ENCODE measurements at places on chromosomes 13 and 19.

- no peak for DNase-seq
These were observed 423.5 kb upstream of the ATXN8OS start for GRCh38 chr13:69683921-69684686.

DNA sequence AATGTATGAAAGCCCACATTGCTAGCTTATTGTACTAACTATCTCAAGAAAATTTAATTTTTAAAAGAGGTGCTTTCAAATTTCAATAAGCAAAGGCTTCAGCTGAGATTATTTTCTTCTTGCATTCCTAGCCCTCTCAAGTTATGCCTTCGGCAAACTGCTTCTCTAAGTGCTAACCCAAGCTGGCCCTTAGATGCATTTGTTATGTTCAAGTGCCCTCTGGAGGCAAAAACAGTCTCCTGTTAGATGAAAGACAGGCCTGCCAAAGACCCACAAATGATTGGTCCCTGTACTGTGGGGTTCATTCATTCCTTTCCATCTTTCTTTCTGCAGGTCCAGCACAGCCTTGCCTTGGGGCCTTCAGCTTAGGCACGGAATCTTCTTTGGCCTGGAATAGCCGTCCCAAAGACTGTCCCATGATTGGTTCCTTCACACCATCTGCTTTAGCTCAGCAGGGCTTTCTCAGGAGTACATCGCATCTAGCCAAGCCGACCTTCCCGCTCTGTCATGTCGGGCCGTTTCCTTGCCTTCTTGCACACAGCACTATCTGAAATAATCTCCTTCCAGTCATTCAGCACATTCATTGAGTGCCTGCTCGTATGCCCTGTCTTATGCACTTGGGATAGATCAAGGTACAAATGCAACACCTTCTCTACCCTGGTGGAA is 26.4 kb upstream of the TPTE2 start:
- no peak for DNase-seq

DNA sequence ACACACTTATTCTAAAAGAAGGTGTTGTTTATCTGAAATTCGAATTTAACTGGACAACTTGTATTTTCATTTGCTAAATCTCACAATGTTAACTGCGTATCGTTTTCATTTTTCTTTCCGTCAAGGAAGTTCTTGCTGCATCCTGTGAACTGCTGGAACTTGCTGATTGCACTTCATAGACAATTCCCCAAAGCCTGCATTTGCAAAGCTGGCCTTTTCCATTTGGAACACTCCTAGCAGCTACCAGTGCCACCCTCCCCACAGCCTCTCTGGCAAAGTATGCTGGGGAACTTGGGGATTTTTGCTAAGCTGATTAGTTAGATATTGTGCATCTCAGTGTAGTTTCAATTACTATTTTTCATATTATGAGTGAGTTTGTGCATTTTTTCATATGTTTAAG is 20.4 kb upstream of the ARGLU1 start:
- no peak for DNase-seq

DNA sequence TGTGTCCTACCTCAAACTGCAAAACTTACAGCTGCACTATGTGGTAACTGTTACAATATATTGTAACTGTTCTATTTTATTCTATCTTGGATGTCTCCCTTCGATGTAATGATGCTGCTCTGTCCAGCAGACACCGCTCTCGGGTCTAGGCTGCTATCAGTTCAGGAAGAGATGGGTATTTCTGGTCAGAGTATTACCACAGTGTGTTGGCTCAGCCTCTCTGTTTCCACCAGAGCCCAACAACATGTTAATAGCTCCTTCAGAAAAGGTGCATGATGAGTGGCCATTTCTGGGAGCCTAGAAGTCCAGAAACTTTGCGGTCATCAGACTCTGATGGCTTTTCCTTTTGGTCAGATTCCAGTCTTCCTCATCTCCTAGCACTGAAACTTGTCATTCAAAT is 35.9 kb upstream of the IGFL1 start:
- DNase-seq: no peak

DNA sequence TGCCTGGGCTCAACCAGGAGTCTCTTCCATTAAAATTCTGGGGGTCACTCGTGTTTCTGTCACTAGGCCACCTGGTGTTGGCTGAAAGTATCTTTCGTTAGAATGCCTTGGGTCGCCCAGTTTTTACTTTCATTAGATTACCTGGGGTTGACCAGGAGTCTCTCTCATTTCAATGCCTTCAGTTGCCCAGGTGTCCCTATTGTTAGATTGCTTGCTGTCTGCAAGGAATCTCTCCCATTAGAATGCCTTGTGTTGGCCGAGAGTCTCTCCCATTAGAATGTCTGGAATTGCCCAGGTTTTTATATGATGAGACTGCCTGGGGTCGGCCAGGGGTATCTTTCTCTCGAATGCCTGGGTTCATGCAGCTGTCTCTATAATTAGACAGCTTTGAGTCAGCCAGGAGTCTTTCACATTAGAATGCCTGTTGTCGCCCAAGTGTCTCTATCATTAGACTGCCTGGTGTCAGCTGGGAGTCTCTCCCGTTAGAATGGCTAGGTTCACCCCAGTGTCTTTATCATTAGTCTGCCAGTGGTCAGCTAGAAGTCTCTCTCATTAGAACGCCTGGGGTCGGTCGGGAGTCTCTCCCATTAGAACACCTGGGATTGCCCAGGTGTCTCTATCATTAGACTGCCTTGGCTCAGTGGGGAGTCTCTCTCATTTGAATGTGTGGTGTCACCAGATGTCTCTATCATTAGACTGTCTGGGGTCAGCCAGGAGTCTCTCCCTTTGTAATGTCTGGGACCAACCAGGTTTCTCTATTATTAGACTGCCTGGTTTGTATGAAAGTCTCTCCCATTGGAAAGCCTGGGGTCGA is 1446.8 kb downstream of the UQCRFS1 start:
- DNase-seq: no peak

DNA sequence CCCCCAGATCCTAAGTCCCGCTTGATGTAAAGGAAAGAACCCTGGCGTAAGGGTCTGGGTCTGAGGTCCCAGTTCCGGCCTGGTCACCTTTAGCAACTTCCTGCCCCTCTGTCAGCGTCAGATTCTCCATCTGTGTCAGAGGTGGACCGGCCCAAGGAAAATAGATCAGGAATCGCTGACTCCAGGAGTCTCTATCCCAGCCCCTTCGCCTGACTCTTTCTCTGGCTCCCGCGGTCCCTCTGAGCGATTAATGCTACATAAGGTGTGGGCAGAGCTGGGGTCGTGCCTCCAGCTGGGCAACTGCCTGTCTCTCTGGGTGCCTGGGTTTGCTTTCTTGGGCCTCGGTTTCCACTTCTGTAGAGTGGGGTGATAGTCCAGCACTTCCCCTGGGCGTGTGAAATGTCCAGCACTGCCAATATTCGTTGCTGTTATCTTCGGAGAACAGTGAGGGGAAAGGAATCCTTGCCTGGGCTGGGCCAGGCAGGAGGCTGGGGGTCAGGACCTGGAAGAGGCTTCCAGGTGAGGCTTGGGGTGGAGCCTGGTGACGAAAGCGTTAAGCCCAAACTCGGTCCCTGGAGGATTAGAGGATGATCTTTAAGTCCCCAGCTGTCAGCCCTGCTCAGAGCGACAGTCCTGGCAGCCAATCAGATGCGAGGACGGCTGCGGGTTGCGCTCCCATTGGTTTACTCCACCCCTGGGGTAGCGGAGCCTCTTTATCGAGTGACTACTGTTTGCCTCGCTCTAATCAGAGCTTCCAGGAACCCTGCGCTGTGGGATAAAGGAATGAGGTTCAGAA is 767 bp downstream of the ABCA7 start:
- peak; percentile 87 for DNase-seq

DNA sequence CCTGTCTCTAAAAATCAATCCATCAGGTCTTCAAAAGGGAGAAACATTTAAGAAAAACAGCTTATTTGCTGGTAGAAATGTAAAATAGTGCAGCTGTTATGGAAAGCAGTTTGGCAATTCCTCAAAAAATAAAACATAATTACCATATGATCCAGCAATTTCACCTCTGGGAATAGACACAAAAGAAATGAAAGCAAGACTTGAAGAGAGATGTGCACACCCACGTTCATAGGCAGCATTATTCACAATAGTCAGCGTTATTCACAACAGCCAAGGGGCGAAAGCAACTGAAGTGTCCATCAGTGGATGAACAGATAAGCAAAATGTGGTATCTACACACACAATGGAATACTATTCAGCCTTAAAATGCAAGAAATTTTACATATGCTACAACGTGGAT is 45.1 kb upstream of the DOCK9 start:
- DNase-seq: no peak
